ENCODE measurements at places on chromosomes 16 and 17.
A peak's percentile ranks its signal among the peaks of the same experiment; 100 is the strongest.

DNA sequence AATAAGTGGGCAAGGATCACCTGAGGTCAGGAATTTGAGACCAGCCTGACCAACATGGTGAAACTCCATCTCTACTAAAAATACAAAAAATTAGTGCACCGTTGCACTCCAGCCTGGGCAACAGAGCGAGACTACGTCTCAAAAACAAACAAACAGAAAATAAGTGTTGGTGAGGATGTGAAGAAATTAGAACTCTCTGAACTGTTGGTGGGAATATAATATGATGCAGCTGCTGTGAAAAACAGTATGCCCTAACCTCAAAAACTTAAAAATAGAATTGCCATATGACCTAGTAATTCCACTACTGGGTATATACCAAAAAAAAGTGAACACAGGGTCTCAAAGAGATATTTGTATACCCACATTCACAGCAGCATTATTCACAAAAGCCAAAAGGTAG is 26.1 kb downstream of the GLG1 start:
- no peak for DNase-seq

GRCh38 chr17:75752802-75753513 is 12.0 kb downstream of the GALK1 start:
- DNase-seq, result no peak

- no peak for DNase-seq
Measured at GRCh38 chr17:6509031-6509771, 47.2 kb downstream of the PITPNM3 start.

- no peak for DNase-seq
Measured at GRCh38 chr16:81498351-81498750, 53.7 kb downstream of the CMIP start.

- no peak for DNase-seq
Measured at GRCh38 chr16:73614131-73614530, 566.2 kb upstream of the ZFHX3 start.

- DNase-seq, result no peak
Measured at GRCh38 chr17:61152898-61153297, 246.7 kb upstream of the TBX2 start.

DNA sequence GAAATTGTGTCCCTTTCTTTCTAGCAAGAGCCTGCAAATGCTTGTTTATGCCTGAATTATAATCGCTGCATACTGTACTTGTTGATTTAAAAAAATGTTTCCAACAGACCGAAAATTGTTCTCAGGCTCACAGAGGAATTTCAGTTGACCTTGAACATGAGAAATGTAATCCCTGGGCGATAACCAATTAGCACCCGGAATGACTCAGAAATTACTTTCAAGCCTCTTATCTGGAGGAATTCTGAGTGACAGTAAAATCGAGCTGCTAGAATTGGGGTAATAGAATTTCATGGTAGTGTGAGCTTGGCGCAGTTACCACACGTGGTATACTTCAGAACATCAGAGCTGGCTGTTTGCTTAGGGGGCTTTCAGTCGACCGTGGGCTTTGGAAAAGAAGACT is 139.1 kb upstream of the CACNG3 start:
- no peak for DNase-seq

- no peak for DNase-seq
Measured at GRCh38 chr16:28112908-28113307, 49.4 kb upstream of the GSG1L start.

DNA sequence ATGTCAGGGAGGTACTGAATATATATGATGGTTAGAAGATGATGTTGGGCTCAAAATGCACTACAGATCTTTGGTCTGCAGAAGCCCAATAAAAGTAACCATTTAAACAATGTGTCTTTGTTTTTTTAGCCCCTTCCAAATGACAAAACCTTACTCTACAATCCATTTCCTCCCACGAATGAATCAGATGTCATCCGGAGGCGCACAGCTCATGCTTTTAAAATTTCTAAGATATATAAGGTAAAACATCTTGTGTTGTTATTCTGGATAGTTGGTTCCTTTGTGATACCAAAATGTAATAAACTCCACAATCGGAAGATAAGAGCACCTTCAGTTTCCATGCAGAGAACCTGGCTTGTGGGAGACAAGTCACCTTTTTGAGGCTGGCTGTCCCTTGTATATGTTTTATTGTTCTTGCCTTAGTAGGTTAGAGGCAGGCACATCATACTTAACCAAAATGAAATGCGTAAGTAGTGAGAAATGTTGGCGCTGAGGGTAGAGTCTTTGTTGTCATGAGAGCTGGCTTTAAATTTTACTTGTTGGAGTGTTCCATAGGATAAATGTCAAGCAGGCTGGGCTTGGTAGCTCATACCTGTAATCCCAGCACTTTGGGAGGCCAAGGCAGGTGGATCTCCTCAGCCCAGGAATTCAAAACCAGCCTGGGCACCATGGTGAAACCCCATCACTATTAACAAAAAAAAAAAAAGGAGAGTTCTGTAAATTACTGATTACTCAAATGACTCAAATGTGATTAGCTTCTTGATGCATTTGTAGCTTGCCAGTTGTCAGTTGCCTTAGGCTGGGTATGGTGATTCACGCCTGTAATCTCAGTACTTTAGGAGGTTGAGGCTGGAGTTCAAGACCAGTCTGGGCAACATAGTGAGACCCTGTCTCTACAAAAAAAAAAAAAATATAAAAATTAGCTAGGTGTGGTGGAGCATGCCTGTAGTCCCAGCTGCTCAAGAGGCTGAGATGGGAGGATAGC is 19.7 kb upstream of the SNTB2 start:
- DNase-seq, result no peak

DNA sequence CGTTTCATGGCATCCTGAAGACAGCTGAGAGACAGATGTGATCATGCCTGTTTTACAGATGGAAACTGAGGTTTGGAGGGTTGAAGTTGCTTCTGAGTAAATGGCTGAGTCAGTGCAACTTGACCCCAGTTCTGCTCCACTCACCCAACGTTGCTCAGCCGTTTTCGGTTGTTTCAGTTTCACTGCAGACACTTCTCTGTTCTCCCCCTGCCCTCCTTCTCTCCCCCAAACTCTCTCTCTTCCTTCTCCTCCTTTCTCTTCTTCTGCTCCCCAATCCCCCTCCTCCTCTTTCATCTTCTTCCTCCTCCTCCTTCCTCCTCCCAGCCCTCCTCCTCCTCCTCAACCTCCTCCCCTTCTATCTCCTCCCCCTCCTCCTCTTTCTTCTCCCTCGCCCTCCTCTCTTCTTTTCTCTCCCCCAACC is 9.4 kb upstream of the CEP20 start:
- no peak for DNase-seq

DNA sequence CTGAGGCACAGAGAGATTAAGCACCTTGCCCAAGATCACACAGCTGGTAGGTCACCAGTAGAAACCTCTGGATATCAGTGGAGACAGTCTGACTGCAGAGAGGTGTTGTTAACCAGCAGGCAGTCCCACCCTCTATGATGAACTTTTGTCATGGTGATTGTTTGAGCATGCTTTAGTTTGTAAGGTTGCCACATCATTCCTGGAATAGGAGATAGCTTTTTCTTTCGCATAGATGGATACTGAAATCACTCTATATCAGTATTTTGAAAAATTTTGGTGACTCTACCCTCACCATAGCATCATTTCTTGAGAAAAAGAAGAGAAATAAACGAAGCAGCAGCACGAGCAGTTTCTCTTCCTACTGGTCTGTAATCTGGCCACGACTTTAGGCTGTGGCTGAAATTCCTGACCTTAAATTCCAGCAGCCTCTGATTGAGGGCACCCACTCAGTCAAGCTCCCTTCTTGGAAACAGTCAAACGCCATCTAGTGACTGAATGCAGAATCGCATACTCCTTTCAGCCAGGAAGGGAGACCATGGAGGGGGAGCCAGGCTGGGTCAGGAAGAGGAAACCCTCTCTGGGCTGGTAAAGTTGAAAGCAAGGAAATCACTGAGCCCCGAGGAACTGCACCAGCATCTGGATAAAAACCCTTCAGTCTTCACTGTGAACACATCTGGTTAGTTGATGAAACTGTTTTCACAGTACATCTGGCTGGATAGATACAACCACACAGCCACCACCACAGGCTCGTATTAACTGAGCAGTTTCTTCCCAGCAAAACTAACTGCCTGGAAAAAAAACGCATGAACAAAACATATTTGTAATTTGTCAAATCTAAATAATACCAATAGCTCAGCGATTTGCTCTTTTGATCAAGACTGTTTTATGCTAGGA is 108.5 kb upstream of the XYLT1 start:
- DNase-seq, result peak; percentile 43

DNA sequence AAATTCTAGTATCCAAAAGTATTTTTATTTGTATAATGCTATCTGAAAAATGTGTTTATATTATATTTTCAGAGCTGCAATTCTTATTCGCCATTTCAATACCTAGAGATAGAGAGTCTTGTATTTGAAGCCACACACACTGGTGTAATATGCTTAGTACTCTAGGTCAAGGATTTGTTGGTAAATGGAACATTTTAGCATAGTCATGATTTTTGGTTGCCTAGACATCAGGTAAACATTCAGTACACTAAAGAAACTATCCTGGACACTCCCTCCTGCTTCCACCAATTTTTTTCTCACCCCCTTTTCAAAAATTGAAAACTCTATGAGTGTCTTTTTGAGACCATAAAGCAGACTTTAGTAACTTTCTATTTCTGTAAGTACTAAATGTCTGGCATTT is 20.8 kb downstream of the ABHD15 start:
- DNase-seq, result no peak

GRCh38 chr17:70446446-70446845 is 277.1 kb downstream of the KCNJ2 start:
- DNase-seq, result no peak

DNA sequence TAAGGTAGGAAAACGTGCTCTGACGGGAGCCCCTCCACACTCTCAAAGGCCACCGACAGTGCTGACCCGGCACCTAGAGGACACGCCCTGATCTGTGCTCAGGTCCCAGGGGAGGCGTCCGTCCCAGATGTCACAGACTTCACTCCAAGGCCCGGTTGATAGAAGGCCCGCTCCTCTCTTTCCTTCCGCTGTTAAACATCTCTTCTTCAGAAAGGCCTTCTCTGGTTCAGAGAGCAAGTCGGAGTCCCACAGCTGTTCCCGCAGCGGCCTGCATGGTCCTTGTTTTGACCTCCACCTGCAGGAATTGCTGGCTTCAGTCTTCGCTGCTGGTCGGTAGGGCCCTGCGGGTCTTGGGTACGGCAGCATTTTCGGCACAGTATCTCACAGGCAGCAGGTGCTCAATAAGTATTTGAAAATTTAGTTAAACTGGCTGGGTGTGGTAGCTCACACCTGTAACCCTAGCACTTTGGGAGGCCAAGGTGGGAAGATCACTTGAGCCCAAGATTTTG is 88.5 kb downstream of the MRC2 start:
- no peak for DNase-seq

Measured in KG1 (cell line).